ENCODE measurements at places on chromosomes 3 and 15. TPM values are rescaled to one million over a fixed set of nuclear protein-coding genes. Genes with fewer than 3 reads are reported as not detected.

- no peak for DNase-seq
Measured at GRCh38 chr3:60585918-60586317, 665.3 kb downstream of the FHIT start.

DNA sequence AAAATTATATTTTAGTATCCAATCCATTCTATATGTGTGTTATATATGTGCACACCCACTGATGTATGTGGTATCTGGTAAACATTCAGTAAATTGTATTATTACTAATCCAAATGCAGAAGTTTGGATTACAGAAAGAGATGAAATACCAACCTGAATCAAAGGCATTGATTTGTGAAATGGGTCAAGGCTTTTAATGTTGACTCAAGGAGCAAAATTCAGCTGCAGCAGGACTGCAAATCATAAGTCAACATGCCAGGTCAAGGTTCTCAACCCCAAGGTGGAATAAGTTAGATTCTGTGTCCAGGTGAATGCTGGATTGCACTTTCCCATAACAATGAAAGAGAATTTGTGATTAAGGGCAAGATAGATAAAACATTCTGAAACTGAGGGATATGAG, 190.7 kb downstream of the GAP43 start:
- DNase-seq, result no peak

The SEMA7A gene
- 1.0 TPM for total RNA-seq

DNA sequence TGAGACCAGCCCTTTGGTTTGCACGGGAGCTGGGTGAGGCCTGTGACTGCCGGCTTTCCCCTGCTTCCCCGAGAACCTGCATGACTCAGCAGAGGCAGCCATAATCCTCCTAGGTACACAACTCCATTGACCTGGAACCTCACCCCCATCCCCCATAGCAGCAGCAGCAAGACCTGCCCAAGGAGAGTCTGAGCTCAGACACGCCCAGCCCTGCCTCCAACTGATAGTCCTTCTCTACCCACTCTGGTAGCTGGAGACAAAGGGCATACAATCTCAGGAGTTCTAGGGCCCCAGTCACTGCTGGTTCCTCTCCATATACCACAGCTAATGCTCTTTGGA, 141.0 kb upstream of the ARHGEF26 start:
- no peak for DNase-seq

DNA sequence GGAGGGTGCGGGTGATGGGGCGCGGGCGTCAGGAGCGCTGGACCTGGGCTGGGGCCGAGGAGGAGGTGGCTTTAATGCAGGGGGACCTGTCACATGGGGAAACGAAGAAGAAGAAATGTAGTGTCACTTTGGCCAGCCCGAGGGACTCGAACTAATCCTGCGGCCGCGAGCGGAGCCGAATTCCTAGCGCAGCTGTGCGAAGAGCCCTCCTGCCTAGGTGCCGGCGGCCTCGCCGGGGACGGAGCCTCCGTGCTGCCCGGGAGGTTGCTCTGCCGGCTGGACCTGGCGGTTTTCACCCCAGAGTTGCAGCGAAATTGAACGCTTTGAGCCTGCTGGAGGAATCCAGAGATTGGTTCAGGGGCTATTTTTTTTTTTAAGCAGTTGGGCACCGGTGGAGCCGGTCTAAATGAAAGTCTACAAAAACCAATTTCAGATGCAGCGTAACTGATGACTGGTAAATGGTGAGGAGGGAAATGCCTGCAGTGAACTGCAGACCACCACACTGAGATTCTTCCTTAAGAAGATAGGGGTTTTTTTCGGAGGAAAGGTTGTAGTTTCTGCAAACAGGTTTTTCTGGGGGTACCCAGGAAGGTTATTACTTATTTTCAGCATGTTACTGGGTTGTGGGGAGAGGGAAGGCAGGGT, 662 bp downstream of the TMEM108 start:
- no peak for DNase-seq

DNA sequence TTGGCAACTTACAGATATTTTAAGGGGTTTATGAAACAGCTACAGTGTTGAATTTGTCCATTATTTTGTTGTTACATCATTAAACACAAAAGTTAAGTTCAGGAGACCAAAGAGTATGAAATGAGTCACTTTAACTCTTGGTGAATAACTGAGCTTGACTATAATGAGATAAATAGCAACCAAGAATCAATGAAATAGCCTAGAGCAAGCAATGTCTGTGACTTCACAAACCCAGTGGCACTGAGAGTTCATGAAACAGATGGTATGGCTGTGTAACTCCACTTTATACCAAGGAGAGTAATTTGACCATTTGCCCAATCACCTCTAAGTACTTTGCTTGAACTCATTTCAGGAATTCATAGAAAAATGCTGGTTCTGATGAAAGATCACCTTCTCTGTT, 169.6 kb upstream of the GADL1 start:
- no peak for DNase-seq

The C3orf52 gene
- 1.8 TPM for total RNA-seq

- no peak for DNase-seq
Measured at GRCh38 chr15:60674704-60675395, 195.9 kb upstream of the ICE2 start.

DNA sequence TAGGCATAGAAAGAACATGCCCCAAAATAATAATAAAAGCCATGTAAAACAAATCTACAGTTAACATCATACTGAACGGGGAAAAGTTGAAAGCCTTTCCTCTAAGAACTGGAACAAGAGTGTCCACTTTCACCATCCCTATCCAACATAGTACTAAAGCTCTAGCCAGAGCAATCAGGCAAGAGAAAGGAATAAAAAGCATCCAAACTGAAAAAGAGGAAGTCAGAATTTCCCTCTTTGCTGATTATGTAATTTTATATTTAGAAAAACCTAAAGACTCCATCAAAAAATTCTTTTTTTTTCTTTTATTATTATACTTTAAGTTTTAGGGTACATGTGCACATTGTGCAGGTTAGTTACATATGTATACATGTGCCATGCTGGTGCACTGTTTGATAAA, 661.6 kb upstream of the CBLB start:
- DNase-seq, result no peak

The MOBP gene
- not detected for total RNA-seq

GRCh38 chr3:135736740-135737139, 228.8 kb upstream of the PPP2R3A start:
- no peak for DNase-seq

- DNase-seq, result no peak
Measured at GRCh38 chr3:71742621-71743020, 11.0 kb upstream of the GPR27 start.

The FETUB gene
- not detected for total RNA-seq

The SLC9C1 gene
- total RNA-seq, result 1.3 TPM

DNA sequence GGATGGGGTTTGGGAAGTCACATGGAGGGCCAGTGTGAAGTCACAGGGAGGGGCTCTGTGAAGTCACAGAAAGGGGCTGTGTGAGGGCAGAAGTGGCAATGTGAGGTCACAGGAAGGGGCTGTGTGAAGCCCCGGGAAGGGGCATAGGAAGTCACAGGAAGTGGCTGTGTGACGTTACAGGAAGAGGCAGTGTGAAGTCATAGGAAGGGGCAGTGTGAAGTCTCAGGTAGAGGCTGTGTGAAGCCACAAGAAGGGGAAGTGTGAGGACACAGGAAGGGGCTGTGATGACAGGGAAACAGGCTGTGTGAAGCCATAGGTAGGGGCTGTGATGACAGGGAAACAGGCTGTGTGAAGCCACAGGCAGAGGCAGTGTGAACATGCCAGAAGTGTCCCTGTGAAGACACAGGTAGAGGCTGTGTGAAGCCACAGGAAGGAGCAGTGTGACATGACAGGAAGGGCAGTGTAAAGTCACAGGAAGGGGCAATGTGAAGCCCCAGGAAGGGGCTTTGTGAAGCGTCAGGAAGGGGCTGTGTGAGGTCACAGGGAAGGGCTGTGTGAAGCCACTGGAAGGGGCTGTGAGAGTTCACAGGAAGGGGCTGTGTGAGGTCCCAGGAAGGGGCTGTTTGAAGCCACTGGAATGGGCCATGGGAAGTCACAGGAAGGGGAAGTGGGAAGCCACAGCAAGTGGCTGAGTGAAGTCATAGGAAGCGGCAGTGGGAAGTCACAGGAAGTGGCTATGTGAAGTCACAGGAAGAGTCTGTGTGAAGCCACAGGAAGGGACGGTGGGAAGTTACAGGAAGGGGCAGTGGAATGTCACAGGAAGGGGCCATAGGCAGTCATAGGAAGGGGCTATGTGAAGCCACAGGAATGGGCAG, 37.1 kb downstream of the GASK1A start:
- no peak for DNase-seq

DNA sequence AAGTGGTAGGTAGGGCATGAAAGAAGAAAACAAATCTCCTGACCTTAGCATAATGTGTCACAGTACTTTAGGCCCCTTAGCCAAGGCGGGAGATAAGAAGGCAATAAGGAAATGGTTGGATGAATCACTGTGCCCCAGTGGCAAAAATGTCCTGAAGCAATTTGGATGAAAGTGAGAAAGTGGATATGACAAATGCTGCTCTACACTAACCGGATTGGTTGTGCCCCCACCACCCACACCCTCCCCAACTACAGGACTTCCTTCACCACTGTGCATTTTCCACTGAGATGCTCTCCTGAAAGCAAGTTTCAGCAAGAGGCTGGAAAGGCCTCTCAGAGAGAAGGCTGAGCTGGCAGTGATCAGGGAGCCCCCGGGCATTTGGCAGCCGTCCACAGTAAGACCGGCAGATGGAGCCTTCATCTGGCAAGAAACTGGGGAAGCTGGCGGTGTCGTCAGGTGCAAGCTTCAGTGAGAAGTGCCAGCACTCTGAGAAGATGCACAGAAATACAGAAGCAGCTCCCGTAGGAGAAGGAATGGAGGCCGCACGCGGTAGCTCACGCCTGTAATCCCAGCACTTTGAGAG, 63.8 kb downstream of the ATP1B3 start:
- DNase-seq, result no peak

GRCh38 chr3:46383951-46384330, 13.2 kb downstream of the CCR5 start:
- no peak for DNase-seq
